ENCODE measurements at places on chromosomes 11 and 22.

GRCh38 chr11:8127447-8127846 is 41.4 kb downstream of the RIC3 start:
- no peak for DNase-seq

DNA sequence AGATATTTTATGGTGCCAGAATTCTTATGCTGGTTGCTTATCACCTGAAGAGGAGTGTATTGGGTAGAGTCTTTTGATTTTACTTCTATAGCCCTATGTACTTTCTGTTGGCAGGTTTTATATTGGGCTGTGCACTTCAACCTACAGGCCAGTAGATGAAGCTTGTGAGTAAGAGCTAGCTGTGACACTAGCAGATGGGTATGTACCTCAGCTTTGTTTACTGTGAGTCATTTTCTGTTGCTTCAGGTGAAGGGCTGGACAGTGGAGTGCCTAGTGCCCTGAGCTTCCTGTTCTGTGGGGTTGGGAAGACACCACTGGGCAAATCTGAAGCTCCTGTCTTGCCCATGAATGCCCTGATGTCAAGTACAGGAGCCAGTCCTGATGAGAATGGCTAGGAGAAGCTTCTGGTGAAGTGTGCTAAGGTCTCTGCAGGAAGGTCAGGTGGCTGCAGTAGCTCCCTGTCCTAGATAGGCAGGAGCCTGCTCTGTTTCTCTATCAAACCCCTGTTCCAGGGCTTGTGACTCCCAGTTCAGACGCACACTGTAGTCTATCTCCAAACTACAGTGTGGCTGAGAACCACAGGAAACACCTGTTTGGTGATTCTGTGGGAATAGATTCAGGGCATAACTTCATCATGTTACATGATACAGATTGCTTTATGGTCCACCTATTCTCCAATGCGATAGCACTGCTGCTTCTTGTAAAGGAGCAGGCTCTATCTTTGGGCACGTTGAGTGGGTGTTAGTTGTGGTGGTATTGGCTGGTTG is 755.7 kb downstream of the KCNA4 start:
- DNase-seq = no peak

GRCh38 chr11:16191868-16192240 is 164.5 kb downstream of the SOX6 start:
- DNase-seq = no peak

DNA sequence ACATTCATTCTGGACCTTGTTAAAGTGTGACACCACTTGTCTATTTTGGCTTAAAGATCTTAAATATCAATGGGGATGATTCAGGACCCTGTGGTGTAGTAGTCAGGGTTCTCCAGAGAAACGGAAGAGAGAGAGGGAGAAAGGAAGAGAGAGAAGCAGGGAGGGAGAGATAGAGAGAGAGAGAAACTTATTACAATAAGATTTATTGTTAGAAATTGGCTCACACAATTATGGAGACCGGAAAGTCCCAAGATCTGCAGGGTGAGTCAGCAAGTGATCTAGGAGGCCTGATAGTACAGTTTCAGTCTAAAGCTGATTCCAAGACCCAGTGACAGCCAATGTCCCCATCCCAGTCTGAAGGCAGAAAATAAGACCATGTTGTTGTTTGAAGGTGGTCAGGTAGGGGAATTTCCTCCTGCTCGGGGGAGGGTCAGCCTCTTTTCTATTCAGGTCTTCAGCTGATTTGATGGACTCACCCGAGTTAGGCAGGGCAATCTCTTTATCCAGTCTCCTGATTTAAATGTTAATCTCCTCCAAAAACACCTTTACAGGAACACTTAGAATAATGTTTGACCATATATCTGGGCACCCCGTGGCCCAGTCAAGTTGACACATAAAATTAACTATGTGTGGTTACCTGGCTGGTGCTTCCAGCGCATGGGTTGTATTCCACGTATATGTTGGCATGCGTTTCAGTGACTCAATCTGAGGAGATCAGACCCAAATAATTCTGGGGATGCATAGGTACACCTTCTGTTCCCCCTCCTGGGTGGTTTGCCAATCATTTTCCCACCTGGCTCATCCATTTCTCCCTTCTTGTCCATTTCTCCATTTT is 1350.5 kb downstream of the TBC1D22A start:
- DNase-seq = no peak

DNA sequence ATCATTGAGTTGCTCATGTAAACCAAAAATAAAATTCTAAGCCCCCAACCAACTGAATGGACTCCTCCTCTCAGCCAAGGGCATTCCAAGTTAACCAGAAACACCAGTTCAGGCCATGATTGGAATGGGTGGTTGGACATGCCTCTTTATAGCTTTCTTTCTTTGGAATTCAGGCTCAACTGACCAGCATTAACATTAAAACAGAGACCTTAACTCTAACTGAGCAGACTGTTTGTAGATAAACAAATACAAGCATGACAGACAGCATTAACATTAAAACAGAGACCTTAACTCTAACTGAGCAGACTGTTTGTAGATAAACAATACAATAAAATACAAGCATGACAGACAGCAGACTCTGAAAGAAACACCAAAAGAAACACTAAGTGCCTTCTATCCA is 278.2 kb downstream of the DLG2 start:
- no peak for DNase-seq

GRCh38 chr11:79045800-79046304 is 395.0 kb downstream of the TENM4 start:
- no peak for DNase-seq

Data from NCI-H2171 (cell line).